ENCODE measurements at places on chromosomes 16 and 17. TPM values are rescaled to one million over a fixed set of nuclear protein-coding genes. Genes with fewer than 3 reads are reported as not detected.

The KRTAP16-1 gene
- total RNA-seq, result not detected

The LPO gene
- not detected for total RNA-seq

The LAT gene
- total RNA-seq, result 2.7 TPM

The CLEC18B gene
- not detected for total RNA-seq

The SDR42E2 gene
- not detected for total RNA-seq

The KLHL10 gene
- not detected for total RNA-seq

The TCAP gene
- not detected for total RNA-seq

The TNFRSF13B gene
- total RNA-seq, result not detected

The ZG16B gene
- 1.5 TPM for total RNA-seq

The JMJD6 gene
- total RNA-seq, result 29.2 TPM

The CDH15 gene
- not detected for total RNA-seq

The KIF2B gene
- total RNA-seq, result not detected

The RASD1 gene
- total RNA-seq, result 3.8 TPM

The HBA1 gene
- not detected for total RNA-seq

The ALKBH5 gene
- total RNA-seq, result 81.7 TPM

The INCA1 gene
- total RNA-seq, result not detected

The ALOX15B gene
- total RNA-seq, result not detected

The ABI3 gene
- 73.1 TPM for total RNA-seq

The PDIA2 gene
- total RNA-seq, result not detected

The GJC1 gene
- 10.5 TPM for total RNA-seq

The SLC5A10 gene
- not detected for total RNA-seq

The DNASE1L2 gene
- not detected for total RNA-seq

The ZNF319 gene
- total RNA-seq, result 9.8 TPM

The NPW gene
- total RNA-seq, result 3.1 TPM

The SRCAP gene
- total RNA-seq, result 23.7 TPM

The CTRB1 gene
- total RNA-seq, result not detected

The MFSD6L gene
- total RNA-seq, result not detected

The FKBP10 gene
- 83.2 TPM for total RNA-seq

The AGRP gene
- total RNA-seq, result not detected

The KRT15 gene
- total RNA-seq, result 18.9 TPM

The CBX2 gene
- 12.0 TPM for total RNA-seq

The NLGN2 gene
- total RNA-seq, result 2.9 TPM

The ABCA6 gene
- 2.3 TPM for total RNA-seq

The KCTD11 gene
- total RNA-seq, result 4.2 TPM

The CHD9NB gene
- 0.20 TPM for total RNA-seq

The KRT36 gene
- not detected for total RNA-seq

The SYT17 gene
- total RNA-seq, result 0.15 TPM

The TP53TG3C gene
- not detected for total RNA-seq

The PRM1 gene
- total RNA-seq, result not detected

The WNT3 gene
- total RNA-seq, result 0.59 TPM

The TLCD2 gene
- 0.94 TPM for total RNA-seq

The CANT1 gene
- 54.8 TPM for total RNA-seq

The KRTAP17-1 gene
- total RNA-seq, result not detected

The HEXD gene
- 9.9 TPM for total RNA-seq

The ATP1B2 gene
- not detected for total RNA-seq

The LIG3 gene
- total RNA-seq, result 18.3 TPM

The KRT24 gene
- total RNA-seq, result not detected

The IGSF6 gene
- not detected for total RNA-seq

All from mammary microvascular endothelial cell (primary cell).